ENCODE measurements at places on chromosomes 1 and 21. TPM values are rescaled to one million over a fixed set of nuclear protein-coding genes. Genes with fewer than 3 reads are reported as not detected.

LIPI gene
- not detected for total RNA-seq

TMPRSS15 gene
- not detected for total RNA-seq

EDARADD gene
- not detected for total RNA-seq

LEMD1 gene
- not detected for total RNA-seq

ITLN1 gene
- total RNA-seq: 0.27 TPM

TRIM67 gene
- not detected for total RNA-seq

NES gene
- total RNA-seq: 127 TPM

HOOK1 gene
- total RNA-seq: not detected

SPATC1L gene
- total RNA-seq: 4.0 TPM

TRIM46 gene
- total RNA-seq: 5.9 TPM

OBSCN gene
- total RNA-seq: 2.2 TPM

PGM1 gene
- total RNA-seq: 29.5 TPM

ZYG11A gene
- 0.63 TPM for total RNA-seq

SUSD4 gene
- under 0.01 TPM for total RNA-seq

C1orf21 gene
- 10.4 TPM for total RNA-seq

SHE gene
- 41.9 TPM for total RNA-seq

RGSL1 gene
- not detected for total RNA-seq

TSPEAR gene
- not detected for total RNA-seq

LIN28A gene
- not detected for total RNA-seq

LCE1A gene
- total RNA-seq: not detected

TP73 gene
- not detected for total RNA-seq

NBPF20 gene
- total RNA-seq: 3.7 TPM

ELAPOR1 gene
- total RNA-seq: 0.09 TPM

NPHS2 gene
- total RNA-seq: not detected

C1orf167 gene
- not detected for total RNA-seq
